Peyer's patch (tissue), 4 donors: ENCODE measurements at places on chromosomes 6 and 20. TPM values are rescaled to one million over a fixed set of nuclear protein-coding genes. Genes with fewer than 3 reads are reported as not detected.

- no peak for DNase-seq
These were observed 21.8 kb upstream of the RPS6KA2 start for GRCh38 chr6:166648846-166649245.

Gene TRAPPC3L
- not detected for total RNA-seq

DNA sequence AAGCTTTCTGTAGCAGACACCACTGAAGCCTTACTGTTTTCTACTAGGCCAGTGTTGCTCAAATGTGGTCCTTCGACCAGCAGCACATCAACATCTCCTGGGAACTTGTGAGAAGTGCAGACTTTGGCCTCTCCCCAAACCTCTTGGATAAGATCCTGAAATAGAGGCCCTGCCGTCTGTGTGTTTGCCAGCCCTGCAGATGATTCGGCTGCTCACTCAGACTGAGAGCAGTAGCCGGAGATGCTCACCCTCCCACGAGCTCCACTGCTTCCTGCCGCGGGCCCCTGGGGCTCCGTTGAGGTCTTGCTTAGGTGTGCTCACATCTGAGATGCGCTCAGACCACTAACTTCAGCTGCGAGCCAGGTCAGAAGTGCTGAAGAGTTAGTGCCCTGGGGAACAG lies 129.5 kb upstream of the SSTR4 start:
- no peak for DNase-seq

Gene ZC2HC1B
- total RNA-seq: not detected

DNA sequence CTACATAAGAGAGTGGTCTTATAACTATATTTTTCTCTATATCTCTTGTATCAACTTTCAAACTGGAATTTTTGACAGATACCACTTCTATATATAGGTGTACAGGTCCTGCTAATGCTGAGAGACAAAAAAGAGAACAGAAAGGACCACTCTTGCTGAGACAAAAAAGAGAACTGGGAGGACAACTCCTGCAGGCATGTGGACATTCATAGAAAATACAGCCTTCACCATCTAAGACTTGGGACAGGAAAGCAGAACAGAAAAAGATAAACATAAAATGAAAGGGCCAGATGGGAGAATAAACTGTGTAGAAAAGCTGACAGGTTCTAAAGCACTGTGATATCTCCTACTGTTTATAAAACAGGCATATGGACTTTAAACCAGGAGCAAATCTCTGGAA lies 541.0 kb upstream of the ADGRB3 start:
- DNase-seq: no peak

GRCh38 chr6:39824030-39824926 lies 32.1 kb downstream of the DAAM2 start:
- DNase-seq: no peak

- peak; percentile 72 for DNase-seq
These were observed 74.5 kb downstream of the DCDC2 start for GRCh38 chr6:24283043-24283985.

GRCh38 chr20:4131911-4132310 lies 116.6 kb upstream of the RNF24 start:
- no peak for DNase-seq

Gene CDH22
- not detected for total RNA-seq

GRCh38 chr6:129212081-129212480 lies 329.1 kb downstream of the LAMA2 start:
- DNase-seq: no peak

Gene SPATA25
- 35.2 TPM for total RNA-seq

Gene PBOV1
- total RNA-seq: not detected

- no peak for DNase-seq
These were observed 30.7 kb downstream of the ARHGAP18 start for GRCh38 chr6:129679275-129679674.

Gene KCNK5
- total RNA-seq: 150 TPM

GRCh38 chr6:157498817-157499216 lies 117.8 kb downstream of the ZDHHC14 start:
- no peak for DNase-seq

Gene HEY2
- not detected for total RNA-seq

DNA sequence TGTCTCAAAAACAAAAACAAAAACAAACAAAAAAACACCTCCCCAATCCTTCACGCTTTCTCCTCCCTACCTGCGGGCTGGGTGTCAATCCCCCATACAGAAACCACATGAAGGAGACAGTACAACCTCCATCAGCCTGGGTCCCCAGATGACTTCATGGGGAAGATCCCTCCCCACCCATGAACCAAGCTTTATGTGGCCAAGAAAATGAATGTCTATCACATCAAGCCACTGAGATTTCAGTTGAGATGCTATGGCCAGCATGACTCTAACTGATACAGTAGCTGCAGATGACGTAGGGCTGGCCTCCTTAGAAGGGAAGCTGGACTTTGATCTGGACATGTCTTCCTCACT lies 21.2 kb upstream of the BNIP5 start:
- no peak for DNase-seq

DNA sequence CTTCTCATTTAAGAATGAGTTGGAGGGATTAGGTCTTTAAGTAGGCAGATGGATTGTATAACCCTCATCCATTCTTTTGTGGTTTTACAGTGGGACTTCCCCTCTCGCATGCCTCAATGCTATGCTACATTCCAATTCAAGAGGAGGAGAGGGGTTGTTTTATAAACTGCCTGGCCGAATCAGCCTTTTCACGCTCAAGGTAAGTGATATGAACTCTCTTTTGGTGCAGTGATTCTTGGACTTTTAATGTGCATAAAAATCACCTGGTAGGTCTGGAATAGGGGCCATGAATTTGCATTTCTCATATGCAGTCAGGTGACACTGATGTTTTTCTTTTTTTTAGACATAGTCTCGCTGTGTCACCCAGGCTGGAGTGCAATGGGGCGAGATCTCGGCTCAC lies 10.8 kb downstream of the ASXL1 start:
- DNase-seq: no peak

GRCh38 chr6:116648156-116648555 lies 20.4 kb downstream of the ZUP1 start:
- no peak for DNase-seq

- DNase-seq: no peak
These were observed 79.1 kb downstream of the LYRM2 start for GRCh38 chr6:89559487-89559886.

GRCh38 chr6:13767121-13767808 lies 47.1 kb downstream of the MCUR1 start:
- DNase-seq: peak; percentile 50

- DNase-seq: no peak
These were observed 12.4 kb upstream of the ZSCAN9 start for GRCh38 chr6:28212510-28213212.

GRCh38 chr6:32244270-32244669 lies 20.4 kb upstream of the NOTCH4 start:
- DNase-seq: no peak

DNA sequence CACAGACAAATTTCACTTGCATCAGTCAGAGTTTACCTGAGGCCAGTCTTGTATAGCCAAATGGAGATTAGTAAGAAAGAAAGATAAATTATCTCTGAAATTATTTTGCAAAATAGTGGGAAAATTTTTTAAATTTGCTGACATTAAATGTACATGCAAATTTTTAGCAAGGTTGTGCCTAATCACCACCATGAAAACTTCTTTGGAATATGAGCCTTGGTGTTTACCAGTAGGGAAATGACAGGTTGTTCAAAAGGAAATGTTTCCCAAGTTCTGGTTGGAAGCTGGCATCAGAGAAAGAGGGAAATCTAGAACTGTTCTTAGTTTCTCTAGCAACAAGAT lies 34.4 kb upstream of the LOC128125822 start:
- DNase-seq: no peak

GRCh38 chr20:62774762-62775161 lies 21.5 kb upstream of the MRGBP start:
- DNase-seq: no peak

Gene SEMG1
- total RNA-seq: not detected

- DNase-seq: peak; percentile 65
These were observed 65.1 kb downstream of the PLG start for GRCh38 chr6:160766989-160767646.

Gene DEFB132
- not detected for total RNA-seq

GRCh38 chr6:98847779-98848538 lies 13.6 kb downstream of the POU3F2 start:
- peak; percentile 51 for DNase-seq

Gene SCGN
- 7.6 TPM for total RNA-seq

GRCh38 chr20:50759678-50760077 lies 28.3 kb downstream of the PARD6B start:
- no peak for DNase-seq

Gene SPEF1
- not detected for total RNA-seq

Gene CCDC170
- 0.35 TPM for total RNA-seq

DNA sequence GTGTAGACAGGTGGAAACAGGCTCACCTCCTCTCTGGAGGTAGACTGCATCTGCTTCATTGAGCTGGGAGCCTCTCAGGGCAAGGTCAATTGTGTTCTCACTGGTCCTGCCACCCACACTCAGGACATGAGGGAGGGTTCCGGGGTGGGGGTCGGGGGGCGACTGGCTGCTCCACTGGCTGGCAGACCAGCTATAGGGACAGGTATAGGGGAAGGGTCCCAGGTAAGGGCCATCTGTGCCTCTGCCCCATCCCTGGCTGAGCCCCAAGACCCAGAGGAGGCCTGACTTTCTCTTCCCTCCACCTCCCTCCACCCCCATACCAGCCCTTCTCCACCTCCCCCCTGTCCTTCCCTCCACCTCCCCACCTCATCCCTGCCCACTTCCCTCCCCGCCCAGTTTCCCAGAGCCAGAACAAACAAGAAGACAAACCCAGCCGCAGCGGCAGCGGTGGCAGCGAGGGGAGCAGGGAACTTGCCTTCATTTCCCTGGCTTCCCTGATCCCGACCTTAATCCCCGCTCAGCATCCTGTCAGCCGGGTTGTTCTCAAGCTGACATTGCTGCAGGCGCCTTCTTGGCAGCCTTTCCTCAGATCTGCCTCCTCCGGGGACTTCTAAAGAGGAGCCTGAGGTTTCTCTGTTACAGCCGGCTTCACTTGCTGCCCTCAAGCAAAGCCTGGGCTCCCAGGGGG lies 18.3 kb upstream of the FOXP4 start:
- DNase-seq: no peak

DNA sequence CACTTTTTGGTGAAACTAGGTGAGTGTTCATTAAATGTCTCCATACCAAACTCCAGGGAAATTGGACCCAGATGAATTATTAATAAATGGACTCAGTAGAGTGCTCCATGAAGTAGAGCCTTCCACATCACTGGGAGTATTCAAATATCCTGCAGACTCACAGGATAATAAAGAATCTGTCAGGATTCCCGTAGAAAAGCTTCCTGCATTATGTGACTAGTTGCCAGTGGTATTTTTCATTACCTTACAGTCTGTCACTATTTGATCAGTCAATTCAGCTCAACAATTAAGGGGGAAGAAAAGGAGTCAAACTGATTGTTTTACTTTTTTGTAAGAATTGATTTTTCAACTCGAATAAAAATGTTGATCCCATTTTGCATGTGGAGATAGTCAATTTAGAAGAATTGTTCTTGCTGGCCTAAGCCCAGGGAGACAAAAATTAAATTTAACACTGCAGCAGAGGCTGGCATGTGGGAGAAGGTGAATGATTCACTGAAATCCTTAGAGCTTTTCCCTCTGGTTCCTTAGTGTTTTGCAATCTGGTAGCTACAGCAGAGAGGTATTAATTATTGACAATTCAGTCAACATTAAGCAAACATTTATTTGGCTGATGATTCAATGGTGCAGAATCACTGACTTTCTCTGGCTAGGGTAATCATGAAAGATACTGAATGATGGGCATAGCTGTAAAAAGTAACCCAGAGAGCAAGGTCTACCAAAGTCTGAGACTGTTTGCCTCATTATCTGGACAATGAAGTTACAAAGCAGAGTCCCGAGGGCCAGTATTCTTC lies 442.4 kb downstream of the CD83 start:
- no peak for DNase-seq

Gene VSTM2L
- not detected for total RNA-seq

Gene C4A
- total RNA-seq: 56.9 TPM

DNA sequence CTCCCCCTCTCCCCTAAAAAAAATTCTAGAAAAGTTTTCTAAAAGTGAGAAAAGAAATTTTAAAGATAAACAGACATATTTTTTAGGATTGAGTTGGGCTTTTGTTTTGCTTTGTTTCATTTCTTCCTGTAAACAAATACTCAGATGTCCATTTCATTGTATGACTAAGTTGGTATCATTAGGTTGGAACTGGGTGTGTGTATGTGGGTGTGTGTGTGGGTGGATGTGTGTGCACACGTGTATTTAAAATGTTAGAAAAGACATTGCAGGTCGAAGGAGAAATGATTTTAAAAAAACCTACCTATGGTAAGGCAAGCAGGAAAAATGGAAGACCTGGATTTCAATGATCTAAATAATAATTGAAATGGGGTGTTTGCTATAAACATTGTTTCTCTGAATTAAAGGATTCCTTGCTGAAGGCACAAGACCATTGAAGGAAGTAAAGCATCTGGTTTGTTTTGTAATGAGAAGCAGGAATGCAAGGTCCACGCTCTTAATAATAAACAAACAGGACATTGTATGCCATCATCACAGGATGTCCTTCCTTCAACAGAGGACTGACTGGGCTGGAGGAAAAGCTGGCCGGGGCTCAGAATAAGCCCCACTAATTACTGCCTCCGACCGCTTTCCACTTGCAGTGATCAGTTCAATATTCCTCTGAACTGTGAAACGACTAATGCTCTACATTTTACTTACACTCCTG lies 996 bp upstream of the PRDM1 start:
- no peak for DNase-seq
